ENCODE measurements at places on chromosomes 12 and 14.
A peak's percentile ranks its signal among the peaks of the same experiment; 100 is the strongest.

DNA sequence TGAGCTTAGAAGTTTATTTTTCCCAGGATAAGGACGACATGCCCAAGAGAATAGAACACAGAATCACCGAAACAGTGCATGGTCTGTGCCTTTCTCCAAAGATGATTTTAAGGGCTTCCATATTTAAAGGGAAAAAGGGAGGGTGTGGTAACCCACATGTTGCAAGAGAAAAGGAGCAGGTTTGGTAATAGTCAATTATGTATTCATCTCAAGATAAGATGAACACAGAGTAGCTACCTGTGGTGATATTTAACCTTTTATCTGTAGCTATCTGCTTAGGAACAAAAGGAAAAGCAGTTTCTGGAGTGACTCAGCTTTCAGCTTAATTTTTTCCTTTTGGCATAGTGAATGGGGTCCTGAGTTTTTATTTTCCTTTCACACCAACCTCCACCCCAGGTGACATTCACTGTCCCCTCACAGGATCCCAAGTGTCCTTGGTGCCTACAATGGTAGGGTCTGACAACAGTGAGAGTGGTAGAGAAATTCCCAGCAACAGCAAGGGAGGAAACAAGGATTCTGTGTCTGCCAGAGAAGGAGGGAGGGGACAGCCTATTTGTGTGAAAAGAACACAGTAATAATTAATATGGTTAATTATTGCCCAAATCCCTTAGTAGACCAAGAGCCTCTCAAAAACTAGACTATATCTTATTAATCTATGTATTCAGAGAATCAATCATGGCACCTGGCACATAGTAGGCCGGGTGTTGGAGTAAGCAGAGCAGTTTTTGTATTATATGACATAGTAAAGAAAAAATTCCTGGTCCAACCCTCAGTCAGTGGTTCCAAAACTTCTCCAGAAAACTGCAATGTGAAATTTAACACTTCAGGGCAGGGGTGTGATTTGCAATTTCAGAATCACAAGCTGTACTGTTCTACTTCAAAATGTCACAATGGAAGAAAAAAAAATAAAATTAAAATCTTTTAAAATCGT is 154.5 kb downstream of the PHLDA1 start:
- no peak for DNase-seq

DNA sequence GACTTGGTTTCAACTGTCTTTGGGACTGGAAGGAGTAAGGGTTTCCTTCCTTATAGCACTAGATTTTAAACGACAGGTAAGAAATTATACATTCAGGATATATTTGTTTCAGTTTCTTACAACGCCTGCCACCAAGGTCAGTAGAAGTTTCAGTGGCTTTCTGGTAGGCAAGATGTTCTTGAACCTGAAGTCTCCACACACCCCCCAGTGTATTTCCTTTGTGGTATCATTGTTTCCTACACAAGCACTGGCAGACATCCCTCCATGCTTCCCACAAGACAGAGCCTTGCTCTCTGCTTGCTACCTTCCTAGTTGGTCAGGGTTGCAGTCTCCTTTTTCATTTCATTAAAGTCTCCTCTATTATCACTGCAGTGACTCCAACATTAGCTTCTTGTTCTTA is 283.1 kb downstream of the FLRT2 start:
- no peak for DNase-seq

GRCh38 chr14:101853455-101854018 is 92.0 kb downstream of the PPP2R5C start:
- no peak for DNase-seq

GRCh38 chr12:94872971-94873733 is 130.3 kb downstream of the NDUFA12 start:
- no peak for DNase-seq

DNA sequence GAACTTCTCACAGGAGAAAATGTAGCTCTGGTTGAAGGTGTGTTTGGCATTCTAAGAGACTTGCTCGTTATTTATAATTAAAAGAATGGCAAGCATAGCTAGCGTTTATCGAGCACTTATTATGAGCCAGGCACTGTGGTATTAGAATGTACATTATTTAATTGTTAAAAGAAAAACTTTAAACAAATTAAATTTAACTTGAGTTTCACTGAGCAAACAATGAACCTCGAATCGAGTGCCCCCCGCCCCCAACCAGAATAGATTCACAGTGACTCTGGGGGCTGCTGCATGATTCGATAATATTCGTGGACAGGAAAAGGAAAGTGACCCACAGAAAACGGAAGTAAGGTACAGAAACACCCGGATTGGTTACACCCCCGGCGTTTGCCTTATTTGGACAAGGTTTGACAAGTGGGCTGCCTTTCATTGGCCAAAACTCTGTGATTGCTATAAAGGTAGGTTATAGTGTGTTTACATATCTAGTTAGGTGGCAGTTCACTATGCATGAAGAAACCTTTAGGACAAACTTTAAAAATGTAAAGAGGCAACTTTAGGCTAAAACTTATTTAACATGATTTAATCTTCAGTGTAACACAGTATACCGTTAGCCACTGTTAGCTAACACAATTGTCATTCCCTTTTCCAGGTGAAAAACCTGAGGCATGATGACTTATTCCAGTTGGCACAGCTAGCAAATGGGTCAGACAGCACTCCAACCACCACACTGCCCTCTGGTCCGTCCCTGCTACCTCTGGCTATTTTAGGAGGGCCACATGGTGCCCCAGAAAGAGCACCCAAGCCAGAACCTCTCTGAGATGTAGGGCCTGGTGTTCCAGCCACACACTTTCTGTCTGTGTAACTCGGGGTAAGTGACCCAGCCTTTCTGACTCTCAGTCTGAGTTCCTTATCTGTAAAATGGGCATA is 7.1 kb downstream of the SCNN1A start:
- no peak for DNase-seq

DNA sequence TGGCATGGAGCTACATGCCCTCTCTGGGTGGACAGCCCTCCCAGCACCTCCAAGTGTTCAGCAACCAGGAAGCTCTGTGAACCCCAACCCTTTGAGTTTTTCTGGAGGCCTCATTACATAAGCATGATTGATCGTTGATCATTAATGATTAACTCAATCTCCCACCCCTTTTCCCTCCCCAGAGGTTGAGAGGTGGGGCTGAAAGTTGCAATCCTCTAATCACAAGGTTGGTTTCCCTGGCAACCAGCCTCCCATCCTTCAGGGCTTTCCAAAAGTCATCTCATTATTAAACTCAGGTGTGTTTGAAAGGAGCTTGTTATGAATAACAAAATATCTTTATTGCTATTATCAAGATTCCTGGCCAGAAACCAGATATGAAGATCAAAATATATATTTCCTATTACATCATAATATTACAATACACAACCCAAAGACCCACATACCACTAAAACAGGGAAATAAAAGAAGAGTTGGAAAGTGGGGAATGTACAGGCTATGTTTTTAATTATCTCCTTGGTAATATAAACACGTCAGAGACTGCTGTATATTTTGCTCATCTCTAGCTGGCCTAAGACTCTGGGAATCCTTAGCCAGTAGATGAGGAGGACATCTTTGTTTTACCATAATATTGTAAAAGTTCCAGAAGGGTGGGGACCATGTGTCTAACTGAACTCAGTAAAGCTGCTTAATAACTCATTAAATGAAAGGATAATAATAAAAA is 73.6 kb downstream of the SSPN start:
- peak; percentile 62 for DNase-seq

DNA sequence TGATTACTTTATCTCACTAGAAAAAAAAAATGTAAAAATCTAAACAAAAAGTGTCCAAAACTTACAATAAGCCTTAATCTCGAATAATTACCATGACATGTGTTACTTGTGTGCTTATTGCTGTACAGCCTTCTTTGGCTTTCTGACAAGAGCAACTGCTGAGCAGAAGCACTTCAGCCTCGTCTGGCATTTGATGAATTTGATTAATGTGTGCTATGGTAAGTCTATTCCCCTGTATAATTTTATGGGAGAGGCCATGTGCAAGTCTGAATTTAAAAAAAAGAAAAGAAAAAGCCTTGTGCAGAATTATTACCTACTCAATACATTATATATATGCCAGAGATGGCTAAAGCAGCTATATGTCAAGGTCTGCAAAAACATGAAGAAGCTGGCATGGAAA is 113.9 kb downstream of the AEBP2 start:
- no peak for DNase-seq

GRCh38 chr12:12779529-12779928 is 5.9 kb upstream of the APOLD1 start:
- peak; percentile 55 for DNase-seq

DNA sequence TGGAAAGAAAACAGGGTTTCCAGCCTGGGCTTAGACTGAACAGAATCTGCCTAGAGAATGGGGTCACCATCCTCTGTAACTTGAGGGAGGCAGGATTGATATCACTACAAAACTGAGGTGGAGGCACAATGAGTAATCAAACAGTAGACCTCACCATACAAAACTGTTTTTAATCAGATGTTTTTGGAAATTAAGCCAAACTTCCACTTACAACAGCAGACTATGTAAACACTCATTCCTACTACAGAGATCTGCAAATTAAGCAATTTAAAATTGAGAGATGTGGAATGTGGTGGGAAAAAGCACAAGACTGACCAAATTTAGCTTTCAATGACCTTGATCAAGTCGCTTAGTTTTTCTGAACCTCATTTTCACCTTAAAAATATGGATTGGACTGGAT is 104.3 kb upstream of the SLC38A4 start:
- DNase-seq, result no peak

GRCh38 chr14:47596232-47596631 is 79.2 kb downstream of the MDGA2 start:
- DNase-seq, result no peak

DNA sequence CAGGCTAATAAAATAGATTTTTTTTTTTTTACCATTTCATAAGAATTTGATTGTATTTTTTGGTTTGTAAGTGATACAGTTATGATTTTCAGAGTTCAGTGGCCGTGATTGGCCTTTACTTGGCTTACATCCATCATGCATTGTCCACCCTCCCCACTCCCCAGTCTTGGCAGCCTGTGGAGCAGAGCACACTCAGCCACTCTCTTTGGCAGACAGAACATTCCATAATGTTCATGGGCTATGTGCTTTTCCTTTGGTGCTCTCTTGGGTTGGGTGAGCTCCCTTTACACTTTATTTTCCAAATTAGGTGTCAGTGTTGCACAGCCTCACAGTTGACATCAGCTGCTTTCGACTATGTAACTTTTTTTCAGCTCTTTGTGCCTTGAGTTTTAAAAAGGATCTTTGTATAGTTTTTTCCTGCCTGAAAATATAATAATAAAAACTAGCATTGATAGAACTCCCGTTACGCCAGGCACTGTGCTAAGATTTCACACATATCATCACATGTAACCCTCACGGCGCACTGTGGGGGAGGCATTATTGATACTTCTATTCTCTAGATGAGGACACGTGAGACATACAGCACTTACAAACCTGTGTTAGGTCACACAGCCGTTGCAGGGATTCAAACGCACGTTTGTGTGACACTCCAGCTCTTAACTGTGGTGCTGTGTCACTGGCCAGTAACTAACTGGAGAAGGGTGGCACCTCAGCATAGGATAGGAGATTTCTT is 21.5 kb downstream of the SUDS3 start:
- DNase-seq, result no peak

DNA sequence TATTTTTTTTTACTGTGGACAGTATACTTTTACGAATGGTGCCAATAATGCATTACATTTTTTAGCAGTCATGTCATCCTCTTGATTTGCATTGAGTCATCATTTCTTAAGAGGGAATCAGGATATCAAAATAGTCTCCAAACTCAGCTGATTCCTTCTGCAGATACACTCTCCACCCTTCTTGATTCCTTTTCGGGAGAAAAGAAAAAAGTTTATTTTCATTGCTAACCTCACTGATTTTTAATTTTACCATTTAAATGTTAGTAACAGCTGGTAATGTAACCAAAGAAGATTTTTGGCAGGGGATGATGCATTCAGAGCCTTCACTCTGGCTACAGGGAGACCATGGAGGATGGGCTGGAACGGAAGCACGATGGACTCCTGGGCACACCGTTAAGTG is 47.5 kb downstream of the MRPL42 start:
- DNase-seq, result peak; percentile 52

GRCh38 chr12:10097521-10097920 is 1.3 kb downstream of the CLEC1A start:
- peak; percentile 44 for DNase-seq

Measured in fibroblast of skin of left quadriceps (primary cell).